Panc1 (cell line): ENCODE measurements at places on chromosomes 3 and 15. TPM values are rescaled to one million over a fixed set of nuclear protein-coding genes. Genes with fewer than 3 reads are reported as not detected.
A peak's percentile ranks its signal among the peaks of the same experiment; 100 is the strongest.

TMEM89 gene
- not detected for total RNA-seq

ITGB5 gene
- total RNA-seq = 446 TPM

SLCO2A1 gene
- total RNA-seq = 0.62 TPM

MGA gene
- 43.6 TPM for total RNA-seq

MELTF gene
- 18.7 TPM for total RNA-seq

MLF1 gene
- total RNA-seq = 51.4 TPM

PRTG gene
- 11.4 TPM for total RNA-seq

SLC33A1 gene
- total RNA-seq = 27.2 TPM

DET1 gene
- 5.2 TPM for total RNA-seq

- H3K36me3 ChIP-seq = no peaks in the 10 kb centered on the region
- DNase-seq = no peak
- H3K4me1 ChIP-seq = no peaks in the 10 kb centered on the region
- no peak overlapping the region for H3K27ac ChIP-seq
- no peaks in the 10 kb centered on the region; the same call in 1 of the 2 replicates for H3K27me3 ChIP-seq
Measured at GRCh38 chr3:71942432-71943187, 157.7 kb upstream of the PROK2 start.

- no peaks in the 10 kb centered on the region for H3K36me3 ChIP-seq
- H3K27me3 ChIP-seq = no peaks in the 10 kb centered on the region
Measured at GRCh38 chr3:152583963-152584362, 251.0 kb upstream of the P2RY1 start.

GRCh38 chr15:48149858-48150257, 28.2 kb downstream of the MYEF2 start:
- no peak overlapping the region for H3K27ac ChIP-seq
- no peak overlapping the region for H3K4me3 ChIP-seq
- H3K27me3 ChIP-seq = no peaks in the 10 kb centered on the region
- DNase-seq = no peak
- H3K4me1 ChIP-seq = no peaks in the 10 kb centered on the region

DNA sequence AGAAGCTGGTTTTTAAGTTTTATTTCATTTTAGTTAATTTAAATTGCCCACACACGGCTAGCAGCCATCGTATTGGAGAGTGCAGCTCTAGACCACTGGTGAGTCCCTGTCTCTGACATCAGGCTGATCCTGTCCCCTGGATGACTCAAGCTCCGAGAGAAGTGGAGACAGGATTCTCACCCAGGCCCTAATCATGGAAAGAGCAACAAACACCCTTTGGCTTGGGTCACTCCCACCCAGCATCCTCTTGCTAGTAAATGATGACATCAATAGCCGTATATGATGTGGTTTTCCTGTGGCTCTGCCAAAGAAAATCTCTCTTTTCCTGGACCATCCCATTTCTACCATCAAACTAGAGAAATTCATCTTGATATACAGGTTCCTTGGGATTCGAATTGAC, 182.2 kb downstream of the NTRK3 start:
- H3K36me3 ChIP-seq = no peaks in the 10 kb centered on the region
- no peak overlapping the region for H3K27ac ChIP-seq
- DNase-seq = no peak
- no peaks in the 10 kb centered on the region; the same call in 1 of the 2 replicates for H3K27me3 ChIP-seq
- no peak overlapping the region for H3K4me3 ChIP-seq
- H3K4me1 ChIP-seq = no peaks in the 10 kb centered on the region

- no peak overlapping the region for H3K4me3 ChIP-seq
- no peak for DNase-seq
- H3K27ac ChIP-seq = no peak overlapping the region
- no peaks in the 10 kb centered on the region for H3K36me3 ChIP-seq
- H3K27me3 ChIP-seq = no peaks in the 10 kb centered on the region
Measured at GRCh38 chr3:86182606-86183005, 808.3 kb downstream of the VGLL3 start.

- H3K27ac ChIP-seq = no peak overlapping the region
- DNase-seq = no peak
- H3K27me3 ChIP-seq = no peaks in the 10 kb centered on the region
- H3K4me3 ChIP-seq = no peak overlapping the region
- no peaks in the 10 kb centered on the region for H3K36me3 ChIP-seq
Measured at GRCh38 chr15:99630607-99631131, 64.9 kb downstream of the MEF2A start.

- H3K36me3 ChIP-seq = no peaks in the 10 kb centered on the region
- H3K4me3 ChIP-seq = no peak overlapping the region
- no peaks in the 10 kb centered on the region for H3K4me1 ChIP-seq
Measured at GRCh38 chr3:73415118-73415517, 209.6 kb downstream of the PDZRN3 start.

DNA sequence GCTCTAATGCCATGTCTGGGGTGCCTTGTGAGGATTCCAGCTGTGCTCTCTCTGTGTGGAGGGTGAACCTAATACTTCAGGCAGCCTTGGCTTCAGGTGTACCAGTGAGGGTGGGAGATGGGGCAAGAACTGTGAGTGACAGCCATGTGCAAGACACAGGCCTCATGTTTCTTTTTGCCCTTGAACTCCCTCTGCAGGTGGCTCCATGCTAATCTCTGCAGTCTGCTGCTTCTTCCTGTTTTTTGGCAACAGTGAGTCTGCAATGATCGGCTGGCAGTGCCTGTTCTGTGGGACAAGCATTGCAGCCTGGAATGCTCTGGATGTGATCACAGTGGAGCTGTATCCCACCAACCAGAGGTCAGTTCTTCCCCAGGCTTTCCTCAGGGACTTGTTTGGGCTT, 189.3 kb downstream of the SV2B start:
- H3K36me3 ChIP-seq = no peaks in the 10 kb centered on the region
- H3K27ac ChIP-seq = no peak overlapping the region
- H3K27me3 ChIP-seq = peaks cover 24% of the 10 kb centered on the region
- no peak for DNase-seq
- H3K4me1 ChIP-seq = no peaks in the 10 kb centered on the region

DNA sequence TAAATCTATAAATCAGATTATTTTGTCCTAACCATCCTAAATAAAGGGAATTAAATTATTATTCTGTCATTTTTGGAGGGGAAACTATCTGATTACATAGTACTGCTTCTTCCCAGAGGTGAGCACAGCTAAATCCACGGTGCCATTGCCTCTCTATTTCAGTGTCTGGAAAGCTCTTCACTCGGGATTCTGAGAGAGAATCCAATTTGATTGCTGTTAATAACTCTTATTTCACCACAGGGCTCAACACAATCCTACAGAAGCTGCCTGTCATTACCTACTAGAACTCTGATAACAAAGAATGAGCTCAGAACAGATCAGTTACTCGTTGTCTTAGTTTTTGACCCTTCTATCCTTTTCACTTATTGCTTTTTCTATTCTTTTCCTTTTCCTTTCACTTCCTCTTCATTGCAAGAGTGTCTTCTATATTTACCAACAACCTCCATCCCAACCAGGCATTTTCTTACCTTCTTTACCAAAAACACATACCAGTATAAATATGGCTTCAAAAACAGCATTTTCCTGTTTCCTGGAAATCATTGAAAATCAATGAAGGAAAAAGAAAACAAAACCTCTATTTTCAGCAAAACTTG, 30.4 kb downstream of the OXNAD1 start:
- no peak overlapping the region for H3K4me3 ChIP-seq
- no peak for DNase-seq
- no peaks in the 10 kb centered on the region for H3K27me3 ChIP-seq
- no peaks in the 10 kb centered on the region for H3K4me1 ChIP-seq
- no peak overlapping the region for H3K27ac ChIP-seq
- no peaks in the 10 kb centered on the region for H3K36me3 ChIP-seq

- H3K27me3 ChIP-seq = peaks cover 2% of the 10 kb centered on the region; the same call in 1 of the 2 replicates
- H3K4me1 ChIP-seq = 0 out of 2 replicates have a peak, but pooled peaks cover 3% of the 10 kb centered on the region
- no peak overlapping the region for H3K4me3 ChIP-seq
Measured at GRCh38 chr15:101483462-101483861, 6.0 kb downstream of the PCSK6 start.

DNA sequence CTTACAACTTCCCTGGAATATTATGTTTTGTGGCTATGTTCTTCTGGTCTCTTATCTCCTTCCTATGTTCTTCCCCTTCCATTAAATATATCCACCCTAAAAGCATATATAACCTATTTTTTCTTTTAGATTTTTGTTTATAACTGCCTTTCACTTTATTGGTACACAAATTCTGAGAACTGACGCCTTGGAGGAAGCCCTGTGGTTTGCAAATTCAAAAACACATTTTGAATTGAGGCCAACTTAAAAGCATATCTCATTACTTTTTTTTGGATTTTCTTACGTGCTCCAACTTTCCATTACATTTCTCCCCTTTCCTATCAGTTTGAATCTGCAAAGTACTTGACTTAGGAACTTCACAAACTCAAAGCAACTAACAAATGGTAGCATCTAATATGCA, 15.3 kb upstream of the COLQ start:
- no peaks in the 10 kb centered on the region for H3K36me3 ChIP-seq
- H3K4me3 ChIP-seq = no peak overlapping the region
- no peaks in the 10 kb centered on the region; the same call in 1 of the 2 replicates for H3K27me3 ChIP-seq
- no peaks in the 10 kb centered on the region for H3K4me1 ChIP-seq
- H3K27ac ChIP-seq = no peak overlapping the region

DNA sequence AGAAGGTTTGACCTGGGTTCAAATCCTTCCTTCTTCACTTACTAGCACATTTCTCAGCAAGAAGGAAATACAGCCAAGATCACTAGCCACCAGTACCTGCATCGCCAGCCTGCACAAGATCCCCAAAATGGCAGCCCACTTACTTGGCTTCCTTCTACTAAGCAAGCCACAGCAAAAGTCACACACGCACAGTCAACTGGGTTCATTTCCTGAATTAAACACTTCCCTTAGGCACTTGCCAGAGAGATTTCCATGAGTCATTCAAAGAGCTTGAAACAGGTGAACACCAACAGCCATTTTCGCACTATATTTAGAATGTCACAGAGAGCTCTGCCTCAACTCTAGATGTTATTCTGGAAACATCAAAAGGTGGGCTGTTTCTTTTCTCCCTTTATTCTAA, 42.6 kb downstream of the MGLL start:
- H3K4me3 ChIP-seq = no peak overlapping the region
- H3K27me3 ChIP-seq = no peaks in the 10 kb centered on the region
- peaks cover 7% of the 10 kb centered on the region; the same call in 1 of the 2 replicates for H3K4me1 ChIP-seq
- H3K36me3 ChIP-seq = no peaks in the 10 kb centered on the region
- no peak for DNase-seq

DNA sequence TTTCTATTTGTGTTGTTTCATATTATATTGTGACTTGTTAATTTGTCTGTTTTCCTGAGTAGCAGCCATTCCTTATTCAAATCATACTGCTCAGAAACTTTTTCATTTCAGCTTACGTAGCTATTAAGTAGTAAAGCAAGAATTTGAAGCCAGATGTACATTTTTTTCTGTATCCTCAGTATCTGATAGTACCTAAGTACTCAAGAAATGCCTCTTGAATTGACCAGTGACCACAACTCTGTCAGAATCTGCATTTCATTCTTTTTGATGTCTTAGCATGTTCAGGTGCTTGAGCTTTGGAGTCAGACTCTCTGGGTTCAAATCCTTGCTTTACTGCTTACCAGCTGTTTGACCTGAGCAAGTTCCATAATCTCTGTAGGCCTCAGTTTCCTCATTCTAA, 30.6 kb downstream of the ZFAND6 start:
- DNase-seq = no peak
- H3K4me1 ChIP-seq = peaks cover 7% of the 10 kb centered on the region; the same call in 1 of the 2 replicates
- H3K36me3 ChIP-seq = no peaks in the 10 kb centered on the region
- no peak overlapping the region for H3K4me3 ChIP-seq

- H3K4me1 ChIP-seq = no peaks in the 10 kb centered on the region
- H3K4me3 ChIP-seq = no peak overlapping the region
- H3K36me3 ChIP-seq = no peaks in the 10 kb centered on the region
- no peak for DNase-seq
Measured at GRCh38 chr3:151776259-151776740, 37.6 kb upstream of the AADAC start.

DNA sequence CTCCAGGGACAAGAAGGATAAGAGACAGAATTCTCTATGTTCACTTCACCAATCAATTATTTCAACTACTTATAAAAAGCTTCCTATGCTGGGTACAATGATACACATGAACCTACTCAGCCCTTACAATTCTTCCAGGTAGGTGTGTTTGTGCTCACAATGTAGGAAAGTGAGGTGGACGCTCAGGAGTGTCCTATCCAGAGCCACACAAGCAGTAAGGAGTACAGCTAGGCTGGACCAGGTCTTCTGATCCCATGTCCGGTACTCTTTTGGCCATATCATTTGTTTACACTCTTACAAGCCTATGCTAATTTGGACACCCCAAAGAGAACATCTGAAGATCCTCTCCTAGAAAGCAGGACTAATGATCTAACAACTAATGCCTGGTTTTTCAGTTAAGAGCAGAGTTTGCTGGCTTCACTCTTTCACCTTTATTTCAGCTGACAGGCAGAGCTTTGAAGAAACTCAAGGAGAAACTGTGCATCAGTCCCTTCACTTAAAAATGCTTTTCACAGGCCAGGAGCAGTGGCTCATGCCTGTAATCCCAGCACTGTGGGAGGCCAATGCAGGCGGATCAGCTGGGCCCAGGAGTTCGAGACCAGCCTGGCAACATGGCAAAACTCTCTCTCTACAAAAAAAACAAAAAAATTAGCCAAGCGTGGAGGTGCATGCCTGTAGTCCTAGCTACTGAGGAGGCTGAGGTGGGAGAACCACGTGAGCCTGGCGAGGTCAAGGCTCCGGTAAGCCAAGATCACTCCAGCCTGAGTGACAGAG, 27.5 kb downstream of the IGF2BP2 start:
- peaks cover 49% of the 10 kb centered on the region for H3K4me1 ChIP-seq
- no peaks in the 10 kb centered on the region for H3K27me3 ChIP-seq
- DNase-seq = no peak
- peak overlapping the region; percentile 70; the same call in 1 of the 2 replicates for H3K27ac ChIP-seq

DNA sequence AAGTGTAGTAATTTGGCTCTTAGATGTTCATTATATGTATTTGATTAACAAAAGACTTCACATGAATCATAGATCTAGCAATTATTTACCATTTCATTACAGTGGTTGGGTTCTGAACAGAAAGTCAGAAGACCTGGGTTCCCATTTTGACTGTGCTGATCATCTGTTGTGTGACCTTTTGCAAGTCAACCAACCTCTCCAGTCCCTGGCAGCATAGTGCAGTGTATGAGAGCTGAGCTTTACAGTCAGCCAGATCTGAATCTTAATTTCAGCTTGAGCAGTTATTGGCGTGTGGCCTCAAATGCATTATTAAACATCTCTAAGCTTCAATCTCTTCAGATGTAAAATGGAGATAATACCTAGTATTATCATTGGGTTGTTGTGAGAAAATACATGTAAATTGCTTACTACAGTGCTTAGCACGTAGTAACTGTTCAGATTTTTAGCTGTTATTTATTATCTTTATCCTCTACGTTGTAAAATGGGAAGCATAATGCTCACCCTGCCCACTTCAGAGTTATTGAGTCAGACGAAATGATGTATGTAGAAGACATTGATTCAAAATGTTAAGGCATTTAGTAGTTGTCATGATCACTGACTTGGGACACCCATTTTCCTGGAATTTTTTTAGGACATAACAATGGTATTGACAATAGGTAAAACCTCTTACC, 104.0 kb downstream of the KLHL25 start:
- H3K36me3 ChIP-seq = peaks cover 8% of the 10 kb centered on the region
- DNase-seq = no peak
- no peaks in the 10 kb centered on the region for H3K4me1 ChIP-seq
- H3K4me3 ChIP-seq = no peak overlapping the region
- no peaks in the 10 kb centered on the region for H3K27me3 ChIP-seq
- no peak overlapping the region for H3K27ac ChIP-seq

GRCh38 chr15:50075319-50075718, 43.7 kb downstream of the ATP8B4 start:
- H3K36me3 ChIP-seq = no peaks in the 10 kb centered on the region; the same call in 1 of the 2 replicates
- DNase-seq = no peak
- H3K4me3 ChIP-seq = no peak overlapping the region
- no peaks in the 10 kb centered on the region for H3K27me3 ChIP-seq
- H3K27ac ChIP-seq = no peak overlapping the region
- H3K4me1 ChIP-seq = no peaks in the 10 kb centered on the region

- no peaks in the 10 kb centered on the region for H3K4me1 ChIP-seq
- no peak overlapping the region for H3K27ac ChIP-seq
- H3K4me3 ChIP-seq = no peak overlapping the region
- no peaks in the 10 kb centered on the region for H3K36me3 ChIP-seq
- no peak for DNase-seq
Measured at GRCh38 chr15:90686435-90687218, 30.5 kb upstream of the BLM start.
